ENCODE measurements at places on chromosomes 13 and 19.

DNA sequence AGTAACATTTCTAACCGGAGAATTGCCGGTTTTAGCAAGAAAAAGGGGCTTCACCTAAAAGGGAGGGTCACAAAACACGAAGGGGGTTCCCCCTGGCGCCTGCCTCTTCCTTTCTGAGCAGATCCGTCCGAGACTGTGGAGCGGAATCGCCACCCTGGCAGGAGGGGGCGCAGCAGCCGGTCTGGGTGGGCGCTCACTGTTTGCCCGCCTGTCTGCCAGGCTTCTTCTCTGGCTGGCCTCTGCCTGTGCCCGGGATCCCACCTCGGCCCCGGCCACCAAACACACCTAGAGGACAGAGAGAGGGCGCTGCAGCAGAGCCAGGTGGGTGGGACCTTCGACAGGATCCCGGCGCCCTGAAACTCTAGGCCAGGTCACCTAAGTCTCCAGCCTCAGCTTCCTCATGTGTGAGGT, 15.6 kb downstream of the LSM4 start:
- DNase-seq, result no peak

DNA sequence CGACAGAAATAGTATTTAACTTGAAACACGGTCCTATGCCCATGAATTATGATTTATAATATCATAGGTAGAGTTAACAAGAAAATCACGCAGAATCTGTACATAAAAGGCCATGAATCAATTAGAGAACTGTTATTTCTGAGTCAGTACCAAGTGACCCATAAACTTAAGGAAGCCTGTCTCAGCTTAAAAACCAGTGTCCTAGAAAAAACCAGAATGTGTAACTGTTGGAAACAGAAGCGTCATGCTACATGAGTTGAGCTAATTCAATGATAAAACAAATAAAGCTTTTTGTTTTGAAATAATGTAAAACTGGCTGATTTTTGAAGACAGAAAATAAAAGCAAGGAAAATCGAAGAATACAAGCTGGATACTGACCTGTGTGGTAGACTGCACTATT, 34.8 kb upstream of the SGCG start:
- no peak for DNase-seq

GRCh38 chr13:50464349-50465251, 378.9 kb downstream of the DLEU7 start:
- DNase-seq, result no peak

- no peak for DNase-seq
These were observed 81.4 kb downstream of the RNASEH2B start for GRCh38 chr13:50990818-50991506.

GRCh38 chr19:13208672-13209483, 58.7 kb downstream of the IER2 start:
- DNase-seq, result no peak
